Stimulated activated CD8-positive, alpha-beta memory T cell treated with anti-CD3 and anti-CD28 coated beads, Interleukin-2, amount 100 ng/mL, for 48 hours (primary cell): ENCODE measurements at places on chromosomes 6 and 20.

GRCh38 chr20:43825051-43825402 lies 89.6 kb upstream of the TOX2 start:
- DNase-seq, result no peak

DNA sequence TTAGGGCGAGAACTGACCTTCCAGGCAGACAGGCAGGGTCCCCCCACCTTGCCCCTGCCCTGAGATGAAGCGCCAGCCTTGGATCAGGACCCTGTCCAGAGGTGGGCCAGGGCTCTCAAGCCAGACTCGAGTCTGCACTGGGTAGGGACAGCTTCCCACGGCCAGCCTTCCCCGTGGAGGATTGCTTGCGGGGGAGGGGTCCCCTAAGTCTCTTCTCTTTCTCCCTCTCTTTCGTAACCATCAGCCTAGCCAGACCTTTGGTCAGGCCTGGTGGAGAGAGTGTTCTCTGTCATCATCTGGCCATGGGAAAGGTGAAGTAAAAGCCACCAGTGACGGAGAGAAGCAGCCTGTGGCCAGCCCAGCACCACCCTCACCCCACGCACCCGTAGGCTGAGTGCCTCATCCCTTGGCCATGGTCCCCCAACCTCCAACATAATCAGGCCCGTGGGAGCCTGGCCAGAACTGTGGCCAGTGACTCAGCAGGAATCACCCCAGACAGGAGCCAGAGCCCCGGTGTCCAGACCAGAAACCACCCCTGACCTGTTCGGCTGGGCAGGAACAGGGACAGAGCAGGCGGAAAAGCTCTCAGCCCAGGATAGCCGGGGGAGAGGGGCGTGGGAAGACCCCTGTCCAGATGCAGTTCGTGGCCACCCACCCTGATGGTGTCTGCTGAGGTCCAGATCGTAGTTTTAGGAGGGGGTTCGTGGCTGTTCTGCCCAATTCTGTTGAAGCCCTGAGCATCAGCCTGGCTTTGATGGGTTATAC lies 47.1 kb downstream of the SNAI1 start:
- no peak for DNase-seq

DNA sequence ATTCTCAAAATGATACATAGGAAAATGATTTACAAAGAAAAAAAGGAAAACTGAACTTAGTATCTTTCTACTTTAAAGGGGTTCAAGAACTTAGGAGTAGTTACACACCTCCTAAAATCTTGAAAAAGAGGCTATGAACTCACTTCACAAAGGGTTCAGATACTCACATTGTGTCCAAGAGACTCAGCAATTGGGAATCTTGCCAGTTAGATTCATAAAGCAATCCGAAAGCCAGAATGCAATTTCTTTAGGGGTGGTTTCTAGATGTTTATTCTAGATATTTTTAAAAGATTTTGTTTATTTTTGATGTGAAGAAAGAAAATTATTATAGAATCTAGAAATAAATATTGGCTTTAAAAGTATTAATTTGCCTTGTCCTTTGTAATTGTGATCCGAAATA lies 1.7 kb upstream of the MYB start:
- DNase-seq, result no peak

DNA sequence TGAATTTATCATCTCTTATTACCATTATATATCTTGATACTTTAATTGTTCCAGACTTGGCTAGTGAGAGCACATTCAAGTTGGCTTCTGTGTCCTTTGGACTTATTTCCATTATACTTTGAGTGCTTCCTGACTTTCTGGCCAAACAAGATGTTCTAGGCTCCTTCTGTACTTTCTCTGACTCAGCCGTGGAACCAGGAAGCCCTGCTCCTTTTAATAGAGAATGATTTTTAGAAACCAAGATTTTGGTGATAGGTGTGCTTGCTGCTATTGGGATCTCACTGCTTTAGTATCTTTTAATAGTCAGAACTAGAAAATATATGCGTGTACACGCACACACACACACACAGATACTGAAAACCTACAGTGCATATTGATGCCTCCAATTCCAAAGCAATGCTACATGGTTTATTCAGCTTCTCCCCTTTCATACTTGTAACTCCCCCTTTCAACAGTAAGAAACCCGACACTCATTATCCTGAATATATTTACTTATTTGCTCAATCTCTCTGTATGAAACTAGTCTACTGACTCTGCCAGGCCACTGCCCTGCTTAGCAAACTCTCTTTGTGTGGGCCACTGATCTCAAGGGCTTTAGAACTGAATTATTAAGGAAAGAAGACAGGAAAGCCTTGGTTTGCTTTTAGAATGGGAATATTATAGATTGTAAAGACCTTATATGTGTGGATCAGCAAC lies 42.7 kb upstream of the EZR start:
- DNase-seq, result no peak

DNA sequence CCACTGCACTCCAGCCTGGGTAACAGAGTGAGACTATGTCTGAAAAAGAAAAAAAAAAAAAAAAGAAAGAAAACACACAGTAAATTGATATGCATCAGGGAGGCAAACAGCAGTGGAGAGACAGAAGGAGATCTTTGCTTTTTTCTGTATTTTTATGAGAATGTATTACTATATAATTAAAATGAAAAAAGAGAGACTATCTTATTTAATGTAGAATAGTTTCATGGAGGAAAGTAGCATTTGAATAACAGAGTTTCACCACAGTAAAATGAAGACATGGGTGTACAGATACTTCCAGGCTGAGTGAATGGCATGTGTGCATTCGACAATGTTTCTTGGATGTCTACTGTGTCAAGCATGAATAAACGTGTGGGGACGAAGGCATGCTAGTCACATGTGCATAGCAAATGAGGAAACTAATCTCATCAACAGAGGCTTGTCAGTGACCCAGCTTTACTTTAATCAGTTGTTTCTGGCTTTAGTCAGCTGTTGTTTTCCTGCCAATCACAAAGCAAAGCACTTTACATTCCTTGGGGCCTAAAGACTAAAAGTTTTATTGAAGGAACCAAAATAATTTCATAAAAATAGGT lies 55.5 kb upstream of the ARMH2 start:
- no peak for DNase-seq

GRCh38 chr6:72677740-72678139 lies 55.9 kb downstream of the KCNQ5 start:
- DNase-seq, result no peak

DNA sequence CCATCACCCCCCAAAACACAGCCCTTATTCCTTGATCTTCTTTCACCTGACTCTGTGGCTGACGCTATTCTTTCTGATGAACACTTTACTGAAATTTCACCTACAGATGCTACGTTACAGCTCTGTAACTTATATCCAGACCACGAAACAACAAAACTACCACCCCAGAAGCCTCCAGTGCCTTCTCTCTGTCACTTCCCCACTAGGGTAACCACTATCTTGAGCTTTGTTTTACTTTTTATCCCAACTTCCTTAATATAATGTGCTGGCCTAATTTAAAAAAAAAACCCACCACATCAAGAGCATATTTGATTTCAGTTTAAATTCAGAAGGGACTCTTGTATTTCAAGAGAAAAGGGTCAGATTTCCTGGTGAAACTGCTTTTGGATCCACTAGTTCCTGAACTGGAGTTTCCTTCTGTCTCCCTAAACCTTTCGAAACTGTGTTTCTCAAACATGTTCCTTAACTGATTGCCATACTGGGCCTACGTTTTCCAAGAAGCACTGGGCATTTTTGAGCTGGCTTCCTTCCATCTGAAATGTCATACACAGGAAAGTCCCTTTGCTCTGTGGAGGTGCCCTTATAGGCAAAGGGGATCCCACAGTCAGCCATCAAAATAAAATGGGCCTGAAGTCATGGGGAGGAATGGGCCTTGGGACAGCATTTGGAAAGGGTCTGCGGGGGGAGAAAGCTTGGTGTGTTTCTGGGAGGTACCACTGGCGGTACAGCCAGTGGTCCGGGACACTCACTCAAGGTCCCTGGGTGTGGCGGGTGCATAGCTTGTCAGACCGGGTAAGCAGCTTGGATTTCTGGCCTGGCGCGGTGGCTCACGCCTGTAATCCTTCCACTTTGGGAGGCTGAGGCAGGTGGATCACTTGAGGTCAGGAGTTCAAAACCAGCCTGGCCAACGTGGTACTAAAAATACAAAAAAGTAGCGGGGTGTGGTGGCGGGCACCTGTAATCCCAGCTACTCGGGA lies 25.8 kb upstream of the RTF2 start:
- no peak for DNase-seq

GRCh38 chr6:115766745-115767462 lies 293.8 kb downstream of the FRK start:
- no peak for DNase-seq

DNA sequence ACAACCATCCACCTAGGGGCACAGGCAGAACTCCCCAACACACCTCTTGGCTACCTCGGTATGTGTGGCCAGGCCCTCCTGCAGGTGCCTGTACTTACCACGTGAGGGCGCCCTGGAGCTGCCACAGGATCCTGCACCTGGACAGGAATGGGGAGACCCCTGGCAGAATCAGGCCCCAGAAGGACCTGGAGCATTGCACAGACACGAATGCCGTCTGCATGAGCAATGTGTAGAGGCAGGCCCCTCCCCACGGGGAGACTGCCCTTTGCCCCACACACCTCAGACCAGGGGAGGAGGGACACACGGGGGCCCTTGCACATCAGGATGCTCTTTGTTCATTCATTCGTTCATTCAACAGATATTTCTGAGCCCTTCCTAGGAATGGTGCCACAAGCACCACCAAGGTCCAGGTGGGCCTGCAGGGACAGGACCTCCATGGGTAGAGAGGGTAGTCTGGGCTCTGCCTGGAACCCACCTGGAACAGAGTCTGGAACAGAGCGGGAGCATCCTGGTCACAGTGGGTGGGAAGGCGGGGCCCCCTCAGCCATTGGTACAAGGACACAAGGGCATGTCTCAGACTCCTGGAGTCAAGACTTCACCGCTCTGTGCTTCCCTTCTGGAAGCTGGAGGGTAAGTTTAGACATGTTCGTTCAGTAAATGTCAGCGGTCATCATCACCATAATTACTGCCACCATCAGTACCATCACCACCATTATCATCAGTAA lies 32.3 kb downstream of the YTHDF1 start:
- peak; percentile 37 for DNase-seq

- DNase-seq, result peak; percentile 76
Measured at GRCh38 chr6:44237813-44238433, 9.0 kb upstream of the HSP90AB1 start.

DNA sequence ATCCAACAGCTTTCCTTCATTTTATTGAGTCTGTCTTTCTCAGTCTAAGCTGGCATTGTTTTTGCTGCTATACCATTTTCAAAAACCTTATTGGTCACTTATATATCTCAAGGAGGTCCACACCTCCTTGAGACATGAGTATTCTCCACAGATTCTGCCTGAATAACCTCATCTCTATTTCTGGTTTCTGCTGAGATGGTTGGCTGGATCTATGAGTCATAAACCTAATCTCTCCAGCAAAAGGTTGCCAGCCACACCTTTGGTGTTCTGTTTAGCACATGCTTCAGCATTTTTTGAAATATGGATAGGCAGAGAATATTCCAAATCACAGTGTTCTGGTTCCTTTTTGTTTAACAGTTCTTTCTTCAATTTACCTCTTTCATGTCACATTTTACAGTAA lies 40.8 kb upstream of the TMEM244 start:
- no peak for DNase-seq

GRCh38 chr6:36759148-36759759 lies 61.6 kb downstream of the RAB44 start:
- DNase-seq, result peak; percentile 71

DNA sequence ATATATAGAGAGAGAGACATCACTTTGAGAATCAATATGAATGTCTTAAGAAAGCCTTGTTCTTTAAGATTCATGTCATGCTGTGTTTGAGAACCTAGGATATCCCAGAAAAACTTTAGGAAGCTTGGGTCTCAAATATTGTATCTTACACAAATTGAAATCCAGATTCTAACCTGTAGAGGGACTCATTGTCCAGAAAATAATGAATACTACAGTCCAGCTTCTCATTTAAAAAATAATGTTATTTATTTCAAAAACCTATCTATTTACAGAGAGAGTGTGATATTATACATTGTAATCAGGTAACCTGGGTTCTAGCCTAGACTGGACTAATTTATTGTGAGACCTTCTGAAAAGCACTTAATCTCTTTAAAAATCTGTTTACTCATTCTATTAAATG lies 4.2 kb downstream of the RFX6 start:
- no peak for DNase-seq

GRCh38 chr6:3744901-3745470 lies 6.5 kb downstream of the PXDC1 start:
- no peak for DNase-seq

GRCh38 chr6:53828966-53829697 lies 34.3 kb downstream of the LRRC1 start:
- DNase-seq, result no peak

- DNase-seq, result no peak
Measured at GRCh38 chr6:33670086-33670660, 41.3 kb downstream of the UQCC2 start.

- no peak for DNase-seq
Measured at GRCh38 chr20:11380283-11380682, 537.4 kb upstream of the BTBD3 start.

GRCh38 chr6:52640170-52640569 lies 30.7 kb upstream of the TMEM14A start:
- DNase-seq, result no peak

- DNase-seq, result no peak
Measured at GRCh38 chr6:154367839-154368695, 11.5 kb upstream of the IPCEF1 start.

GRCh38 chr20:58682656-58683531 lies 9.7 kb upstream of the NPEPL1 start:
- DNase-seq, result no peak

GRCh38 chr6:56363796-56364430 lies 116.5 kb upstream of the COL21A1 start:
- DNase-seq, result no peak

DNA sequence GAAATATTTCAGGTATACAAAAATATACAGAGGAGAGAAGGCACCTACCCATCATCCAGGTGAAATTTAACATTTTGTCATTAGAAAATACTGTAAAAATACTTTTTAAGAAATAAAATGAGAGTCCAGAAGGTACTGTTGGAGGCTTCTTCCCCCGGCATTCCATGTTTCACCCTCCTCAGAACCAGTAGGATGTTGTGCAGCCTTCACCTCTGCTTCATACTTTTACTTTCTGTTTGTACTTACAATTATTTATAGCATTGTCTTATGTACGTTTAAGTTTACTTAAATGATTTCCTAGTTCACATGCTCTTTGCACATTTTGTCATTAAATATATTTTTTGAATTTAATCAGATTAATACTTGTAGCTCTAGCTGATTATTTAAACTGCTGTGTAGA lies 30.9 kb downstream of the TMEM200A start:
- no peak for DNase-seq

- DNase-seq, result no peak
Measured at GRCh38 chr6:126628125-126628524, 288.2 kb downstream of the CENPW start.

DNA sequence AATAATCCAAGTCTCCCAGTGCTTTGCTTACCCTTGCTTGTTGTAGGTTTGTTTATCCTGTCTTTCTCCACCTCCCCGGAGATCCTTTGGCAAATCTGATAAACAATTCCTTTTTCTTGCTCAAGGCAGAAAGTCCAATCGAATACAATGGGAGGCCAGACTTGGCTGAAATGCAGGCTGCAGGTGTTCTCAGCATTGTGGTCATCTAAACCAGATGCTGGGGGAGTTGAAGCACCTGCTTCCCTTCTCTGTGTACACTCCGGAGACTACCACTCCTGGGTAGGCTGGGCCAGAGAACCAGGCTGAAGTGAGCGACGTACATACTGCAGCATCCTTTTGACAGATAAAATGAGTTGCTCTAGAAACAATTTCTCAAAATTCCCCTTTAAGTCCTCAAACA lies 82.6 kb upstream of the PREP start:
- no peak for DNase-seq
